Activated T-cell treated with anti-CD3 and anti-CD28 coated beads, Interleukin-2, amount 50 U/mL, for 4 hours (primary cell): ENCODE measurements at places on chromosomes 11 and 22. TPM values are rescaled to one million over a fixed set of nuclear protein-coding genes. Genes with fewer than 3 reads are reported as not detected.

Gene MUC5AC
- total RNA-seq, result under 0.01 TPM

Gene FOLH1
- total RNA-seq, result not detected

Gene C11orf52
- total RNA-seq, result not detected

Gene PHOX2A
- total RNA-seq, result not detected

Gene SAA2
- total RNA-seq, result 5.0 TPM

Gene C1QTNF6
- total RNA-seq, result 0.96 TPM

Gene RASGRP2
- 2.6 TPM for total RNA-seq

Gene ZFPL1
- total RNA-seq, result 36.6 TPM

DNA sequence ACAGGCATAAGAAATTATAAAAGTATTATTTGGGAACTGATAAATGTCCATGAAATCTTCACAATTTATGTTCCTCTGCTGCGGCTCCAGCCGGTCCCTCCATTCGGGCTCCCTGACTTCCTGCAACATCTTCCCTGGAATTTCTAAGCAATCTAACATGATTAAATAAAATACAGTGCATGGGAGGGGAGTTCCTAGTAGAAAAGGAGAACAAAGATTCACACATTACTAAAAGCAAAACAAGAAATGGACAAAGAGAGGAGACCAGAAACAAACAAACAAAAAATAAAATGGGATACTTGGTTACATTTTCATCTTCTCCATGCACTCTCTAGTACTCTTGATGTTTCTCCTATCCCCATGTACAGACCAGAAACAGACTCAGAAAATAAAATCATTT lies 8.6 kb upstream of the APOL4 start:
- DNase-seq, result no peak

- no peak for DNase-seq
These were observed 540.7 kb upstream of the CADM1 start for GRCh38 chr11:116044941-116045340.

DNA sequence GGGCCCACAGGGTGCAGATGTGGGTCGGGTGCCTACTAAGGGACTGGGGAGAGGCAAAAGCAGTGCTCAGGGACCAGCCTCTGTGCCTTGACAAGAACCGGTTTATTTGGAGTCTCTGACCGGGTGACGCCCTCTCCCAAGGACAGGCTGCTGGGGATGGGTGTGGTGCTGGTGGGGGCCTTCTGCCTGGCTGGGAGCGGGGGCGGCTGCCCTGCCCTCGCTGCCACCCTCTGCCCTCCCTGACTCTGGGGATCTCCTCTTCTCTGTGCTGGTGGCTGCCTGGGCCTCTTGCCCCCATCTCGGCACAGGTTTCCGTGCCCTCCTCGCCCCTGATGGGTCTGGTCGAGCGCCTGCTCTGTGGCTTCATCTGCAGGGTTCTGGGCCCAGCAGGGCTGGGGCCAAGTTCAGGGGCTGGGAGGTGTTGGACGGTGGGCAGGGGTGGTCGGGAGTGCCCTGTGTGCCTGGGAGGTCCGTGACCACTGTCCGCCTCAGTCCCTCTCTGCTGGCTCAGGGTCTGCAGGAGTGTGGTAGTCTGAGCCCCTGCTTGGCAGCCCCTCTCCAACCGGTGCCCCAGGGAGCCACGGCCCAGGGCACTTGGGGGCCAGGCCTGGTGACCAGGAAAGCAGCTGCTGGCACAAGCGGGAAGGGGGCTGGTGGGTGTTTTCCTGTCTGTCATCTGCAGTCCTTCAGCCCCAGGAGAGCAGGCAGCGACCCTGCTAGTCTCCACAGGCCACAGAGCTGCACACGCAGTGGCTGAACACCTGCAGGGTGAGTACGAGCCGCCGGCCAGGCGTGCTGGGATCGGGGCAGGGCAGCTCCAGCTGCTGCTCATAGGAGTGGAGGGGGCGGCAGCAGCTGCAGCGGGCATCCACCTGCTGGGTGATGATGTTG lies 23.5 kb downstream of the MUC6 start:
- DNase-seq, result no peak

- no peak for DNase-seq
These were observed 36.2 kb upstream of the ZC3H12C start for GRCh38 chr11:110056956-110057355.

- peak; percentile 76 for DNase-seq
These were observed 2.2 kb upstream of the TUT1 start for GRCh38 chr11:62593434-62594044.

- DNase-seq, result peak; percentile 17
These were observed 38.6 kb downstream of the TRMU start for GRCh38 chr22:46373921-46374662.

DNA sequence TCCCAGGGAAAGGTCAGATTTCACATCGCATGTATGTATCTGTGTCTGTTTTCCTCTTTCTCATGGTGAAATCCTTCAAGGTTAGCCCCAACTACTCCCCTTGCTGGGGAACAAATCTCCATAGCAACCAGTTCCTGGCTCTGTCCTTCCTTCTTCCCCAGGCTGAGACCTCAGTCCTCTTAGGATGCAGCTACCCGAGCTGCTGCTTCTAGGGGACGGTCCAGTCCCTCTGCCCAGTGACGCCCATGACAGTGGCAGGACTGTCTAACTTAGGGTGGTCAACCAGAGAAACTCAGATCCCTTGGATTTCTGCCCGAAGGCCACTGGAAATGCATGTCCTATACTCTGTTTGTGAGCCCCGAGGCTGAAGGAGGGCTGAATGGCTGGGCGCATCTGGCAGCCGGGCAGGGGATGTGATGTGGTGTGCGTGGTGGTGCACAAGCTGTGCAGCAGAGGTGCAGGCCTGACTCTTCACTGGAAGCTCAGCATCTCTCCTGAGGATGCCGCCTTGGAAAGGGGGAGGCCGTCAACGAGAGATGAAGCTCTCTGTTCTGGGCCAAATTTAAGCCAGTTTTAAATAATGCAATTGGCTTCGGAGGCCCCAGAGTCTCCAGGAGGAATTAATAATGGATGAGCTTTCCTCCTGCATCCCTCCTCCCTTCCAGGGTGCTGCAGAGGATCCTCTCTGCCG lies 118.7 kb upstream of the B3GAT1 start:
- peak; percentile 1 for DNase-seq

GRCh38 chr22:38403812-38404211 lies 51.2 kb downstream of the KCNJ4 start:
- no peak for DNase-seq

- no peak for DNase-seq
These were observed 64.8 kb downstream of the RAB30 start for GRCh38 chr11:83006877-83007330.

DNA sequence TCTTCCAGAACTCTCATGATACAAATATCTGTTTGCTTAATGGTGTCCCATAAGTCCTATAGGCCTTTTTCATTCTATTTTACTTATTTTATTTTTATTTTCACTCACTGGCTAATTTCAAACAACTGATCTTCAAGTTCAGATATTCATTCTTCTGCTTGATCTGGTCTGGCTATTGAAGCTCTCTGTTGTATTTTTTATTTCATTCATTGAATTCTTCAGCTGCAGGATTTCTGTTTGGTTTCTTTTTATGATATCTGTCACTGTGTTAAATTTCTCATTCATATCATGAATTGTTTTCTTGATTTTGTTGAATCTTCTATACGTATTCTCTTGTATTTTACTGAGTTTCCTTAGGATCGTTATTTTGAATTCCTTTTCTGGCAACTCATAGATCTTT lies 2.6 kb upstream of the OR10A3 start:
- DNase-seq, result no peak

GRCh38 chr11:134370526-134371435 lies 39.0 kb downstream of the GLB1L2 start:
- DNase-seq, result no peak

DNA sequence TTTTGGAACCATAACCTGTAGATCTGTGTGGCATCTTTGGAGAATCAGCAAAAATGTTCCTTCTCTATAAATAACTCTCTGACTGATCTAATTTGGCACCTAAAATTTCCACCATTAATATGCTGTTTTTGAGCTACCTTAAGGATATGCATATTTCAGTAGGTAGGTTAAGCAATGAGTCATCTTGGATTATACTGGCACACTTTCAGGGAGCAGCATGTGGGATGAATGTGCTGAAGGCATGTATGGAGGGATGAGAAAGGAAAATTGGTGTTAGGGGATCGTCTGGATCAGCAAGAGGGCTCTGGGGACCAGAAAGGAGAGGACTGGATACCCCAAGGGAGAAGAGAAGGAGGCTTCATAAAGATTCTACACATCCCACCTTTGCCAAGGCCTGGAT lies 44.6 kb upstream of the ELF5 start:
- no peak for DNase-seq

GRCh38 chr11:47946682-47947559 lies 33.4 kb upstream of the PTPRJ start:
- peak; percentile 19 for DNase-seq

DNA sequence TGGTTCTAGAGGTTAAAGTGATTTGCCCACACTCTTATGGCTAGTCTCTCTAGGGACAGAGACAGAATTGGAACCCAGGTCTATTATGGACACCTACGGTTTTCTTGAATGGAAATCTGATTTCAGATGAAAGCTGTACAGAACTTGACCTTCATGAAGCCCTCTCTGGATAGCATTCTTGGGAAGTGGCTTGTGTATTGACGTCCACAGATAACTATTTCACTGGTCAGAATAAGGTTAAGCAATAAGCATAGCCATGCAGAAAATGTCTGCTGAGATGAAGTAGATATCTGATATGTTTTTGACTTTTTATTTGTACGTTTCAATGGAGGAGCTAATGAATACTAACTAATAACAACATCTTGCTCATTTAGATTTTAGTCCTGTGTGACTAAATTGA lies 1.1 kb downstream of the TLCD5 start:
- DNase-seq, result no peak

DNA sequence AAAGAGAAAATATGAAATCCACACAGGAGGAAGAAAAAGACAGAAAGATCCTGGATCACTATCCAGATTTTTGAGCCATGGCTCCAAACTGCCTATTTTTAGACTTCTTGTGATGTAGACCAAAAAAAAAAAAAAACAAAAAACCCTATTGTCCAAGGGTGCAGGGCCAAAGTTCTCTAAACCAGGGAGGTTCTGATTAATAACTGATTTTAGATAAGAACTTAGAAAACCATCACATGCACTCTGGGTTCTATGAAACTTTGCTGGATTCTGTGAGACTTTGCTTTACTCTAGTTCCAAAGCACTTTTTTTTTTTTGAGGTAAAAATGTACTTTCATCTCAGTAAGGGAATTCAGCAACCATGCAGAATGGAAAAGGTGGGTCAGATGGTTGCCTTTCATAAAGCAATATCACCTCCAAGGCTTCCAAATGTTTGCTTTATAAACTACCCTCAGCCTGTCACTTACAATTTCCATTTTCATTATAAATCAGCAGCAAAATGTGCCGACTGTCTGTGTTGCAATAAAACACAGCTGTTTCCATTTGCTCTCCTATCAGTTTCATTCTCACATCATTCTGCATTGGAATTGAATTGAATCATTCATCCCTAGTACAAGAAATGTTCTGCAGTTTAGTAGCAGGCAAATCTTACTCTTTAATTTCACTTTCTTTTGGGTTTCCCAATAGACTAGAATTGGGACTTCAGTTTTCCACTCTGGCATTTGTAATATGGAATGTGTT lies 1584.3 kb upstream of the RAG2 start:
- no peak for DNase-seq

DNA sequence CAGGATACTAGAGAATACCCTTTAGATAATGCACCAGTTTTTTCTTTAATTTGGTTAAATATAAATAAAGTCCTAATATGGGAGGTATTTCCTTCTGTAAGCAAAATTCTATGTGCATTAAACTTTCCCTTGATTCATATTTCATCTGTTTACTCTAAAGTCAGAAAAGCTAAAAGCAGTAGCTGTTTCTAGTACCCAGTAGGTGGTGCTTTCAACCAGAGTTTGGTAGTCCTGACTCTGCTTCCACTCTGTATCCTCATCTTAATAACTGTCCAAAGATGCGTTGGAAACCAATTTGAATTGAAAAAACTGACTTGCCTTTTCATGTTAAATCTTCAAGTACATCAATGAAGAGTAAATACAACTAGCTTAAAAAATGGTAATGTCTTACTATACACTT lies 1065.2 kb downstream of the JRKL start:
- DNase-seq, result no peak

DNA sequence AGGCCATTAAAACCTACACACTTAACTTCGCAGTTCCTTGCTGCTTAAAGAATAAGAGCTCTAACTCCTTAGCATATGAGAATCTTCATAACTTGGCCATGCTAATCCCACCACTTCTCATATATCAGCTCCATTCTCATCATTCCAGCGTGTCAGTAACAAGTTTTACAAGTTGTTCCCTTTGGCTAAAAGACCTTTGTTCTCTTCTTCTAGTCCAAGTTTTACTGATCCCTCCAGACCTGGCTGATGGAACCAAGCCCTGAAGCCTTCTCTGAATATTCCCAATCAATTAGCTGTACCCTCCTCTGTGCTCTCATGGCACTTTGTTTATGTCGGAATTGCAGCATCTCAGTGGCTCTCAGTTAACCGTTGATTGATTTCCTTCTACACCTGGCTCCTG lies 35.8 kb downstream of the GAB2 start:
- DNase-seq, result no peak

GRCh38 chr22:48968201-48968959 lies 859.3 kb downstream of the BRD1 start:
- DNase-seq, result no peak

GRCh38 chr22:45574069-45574703 lies 71.5 kb downstream of the FBLN1 start:
- DNase-seq, result no peak

DNA sequence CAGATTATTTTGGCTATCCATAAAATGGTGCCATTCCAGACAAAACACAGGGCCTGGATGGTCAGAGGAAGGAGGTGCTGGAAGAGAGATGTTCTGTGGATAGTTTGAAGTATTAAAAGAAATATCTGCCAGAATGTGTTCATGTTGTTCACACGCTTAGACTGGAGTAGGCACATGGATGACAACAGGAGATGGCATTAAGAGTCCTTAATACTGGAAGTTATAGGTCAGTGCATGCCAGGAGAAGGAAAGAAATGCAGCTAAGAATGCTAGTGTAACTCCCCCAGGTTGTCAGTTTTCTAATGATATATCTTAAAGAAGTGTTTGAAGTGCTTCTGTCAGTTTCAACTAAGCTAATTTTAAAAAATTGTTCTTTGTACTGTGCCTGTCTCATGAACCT lies 20.2 kb downstream of the KREMEN1 start:
- no peak for DNase-seq

DNA sequence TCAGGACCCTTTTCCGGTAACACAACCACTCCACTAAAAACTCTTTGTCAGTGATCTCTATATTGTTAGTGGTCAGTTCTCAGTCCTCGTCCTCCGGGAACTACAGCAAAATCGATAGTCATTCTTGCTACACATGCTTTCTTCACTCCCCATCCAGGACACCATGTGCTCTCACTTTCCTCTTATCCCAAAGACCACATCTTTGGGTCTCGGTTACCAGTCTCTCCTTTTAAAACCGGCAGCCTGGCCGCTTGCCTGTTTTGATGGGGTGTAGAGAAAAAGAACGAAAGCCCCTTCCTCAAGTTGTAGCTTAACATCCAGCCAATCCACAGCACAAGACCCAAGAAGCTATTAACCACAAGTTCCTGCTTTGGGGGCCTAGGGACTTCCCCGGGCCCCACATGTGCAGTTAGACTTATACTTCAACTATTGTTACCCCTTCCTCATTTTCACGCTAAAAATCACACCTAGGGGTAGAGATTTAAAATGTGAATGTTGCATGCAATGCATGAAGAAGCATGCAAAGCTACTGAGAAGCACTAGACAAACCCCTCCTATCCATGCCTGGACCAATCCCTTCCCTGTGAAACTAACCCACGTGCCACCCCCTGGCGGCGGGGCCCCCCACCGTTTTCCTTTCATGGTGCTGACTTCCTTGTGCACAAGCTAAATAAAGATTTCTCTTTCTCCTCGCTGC lies 1.5 kb upstream of the TOLLIP start:
- DNase-seq, result peak; percentile 57
